ENCODE measurements at places on chromosomes 16 and 17.

DNA sequence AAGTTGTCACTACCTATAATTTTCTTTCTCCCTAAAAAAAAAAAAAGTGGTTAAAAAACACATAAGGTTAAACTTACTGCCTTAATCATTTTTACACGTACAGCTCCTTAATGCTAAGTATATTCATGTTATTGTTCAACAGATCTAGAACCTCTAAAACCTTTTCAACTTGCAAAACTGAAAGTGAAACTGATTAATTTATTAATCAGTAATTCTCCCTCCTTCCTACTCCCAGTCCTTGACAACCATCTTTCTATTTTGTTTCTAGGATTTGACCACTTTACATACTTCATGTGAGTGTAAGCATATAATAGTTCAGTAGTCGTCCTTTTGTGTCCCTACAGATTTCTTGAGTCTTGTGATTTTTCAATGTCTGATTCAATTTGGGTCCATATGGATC is 251.4 kb upstream of the KIF2B start:
- DNase-seq, result no peak

- DNase-seq, result no peak
Observed at GRCh38 chr17:14833201-14833785, 431.8 kb downstream of the PMP22 start.

- no peak for DNase-seq
Observed at GRCh38 chr17:21199856-21200255, 14.1 kb downstream of the TMEM11 start.

- no peak for DNase-seq
Observed at GRCh38 chr17:67765623-67766022, 47.9 kb downstream of the NOL11 start.

DNA sequence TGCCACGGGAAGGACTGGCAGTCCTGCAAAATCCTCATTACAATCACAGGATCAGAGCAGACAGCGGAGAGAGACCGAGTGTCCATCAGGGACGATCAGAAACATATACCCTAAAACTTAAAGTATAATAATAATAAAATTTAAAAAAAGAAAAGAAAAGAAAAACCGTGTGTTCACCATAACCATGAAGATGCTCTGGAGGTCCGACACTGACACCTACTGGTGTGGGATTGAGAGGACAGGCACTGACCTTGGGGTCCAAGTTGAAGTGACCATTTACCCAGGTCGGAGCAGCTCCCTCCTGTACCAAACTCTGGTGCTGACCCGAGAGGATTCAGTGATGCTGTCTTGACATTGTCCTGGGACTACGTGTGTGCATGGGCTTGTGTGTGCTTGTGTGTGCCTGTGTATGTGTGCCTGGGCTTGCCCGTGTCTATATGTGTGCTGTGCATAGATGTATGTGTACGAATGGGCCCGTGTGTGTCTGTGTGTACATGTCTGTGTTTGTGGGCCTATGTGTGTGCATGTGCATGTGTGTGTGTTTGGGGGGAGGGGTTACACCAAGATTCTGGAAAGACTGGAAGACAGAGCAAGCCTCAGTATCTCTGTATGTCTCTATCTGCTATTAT is 10.0 kb upstream of the CD300LD start:
- DNase-seq, result no peak

DNA sequence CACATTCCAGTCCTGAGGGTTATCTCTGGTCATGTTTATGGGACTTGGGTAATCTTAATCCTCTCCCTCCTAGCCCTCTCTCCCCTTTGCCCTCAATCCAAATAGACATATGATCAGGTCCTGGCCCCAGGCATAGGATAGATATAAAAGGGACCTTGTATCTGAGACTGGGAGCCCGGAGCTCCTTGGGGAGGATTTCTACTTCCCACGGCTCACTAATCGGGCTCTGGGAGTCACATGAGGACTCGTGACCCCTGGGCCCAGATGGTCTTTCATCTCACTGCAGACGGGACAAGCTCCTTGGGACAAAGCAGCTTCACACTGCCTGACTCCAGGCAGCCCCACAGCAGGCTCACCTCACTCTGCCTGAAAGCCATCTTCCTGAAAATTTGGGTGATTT is 57.8 kb upstream of the LYRM9 start:
- no peak for DNase-seq

DNA sequence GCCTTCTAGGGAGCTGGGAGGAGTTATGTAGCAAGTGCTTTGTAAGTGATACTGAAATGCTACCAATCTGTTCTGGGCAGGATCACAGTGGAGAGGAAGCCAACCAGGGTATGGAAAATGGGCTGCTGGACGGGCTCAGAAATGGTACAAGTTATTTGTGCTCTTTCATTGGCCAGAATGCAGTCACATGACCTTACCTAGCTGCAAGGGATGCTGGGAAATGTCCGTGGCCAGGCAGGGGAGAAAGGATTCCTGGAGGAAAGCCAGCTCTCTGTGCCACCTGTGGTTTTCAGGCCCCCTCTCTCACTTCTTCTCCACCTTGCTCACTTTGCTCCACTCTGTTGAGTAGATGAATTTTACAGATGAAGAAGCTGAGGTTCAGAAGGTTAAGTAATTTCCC is 4.8 kb downstream of the EEF2K start:
- DNase-seq, result no peak

GRCh38 chr16:13332713-13333255 is 431.4 kb downstream of the SHISA9 start:
- DNase-seq, result peak; percentile 63

- DNase-seq, result no peak
Observed at GRCh38 chr17:83151442-83152226, 72.2 kb downstream of the METRNL start.

- no peak for DNase-seq
Observed at GRCh38 chr17:80969030-80969673, 22.5 kb upstream of the CHMP6 start.

Measured in NCI-H2029 treated with DMSO at 0.1 percent for 48 hours (cell line).